ENCODE measurements at places on chromosomes 4 and X. TPM values are rescaled to one million over a fixed set of nuclear protein-coding genes. Genes with fewer than 3 reads are reported as not detected.

- no peak for DNase-seq
Measured at GRCh38 chrX:17674601-17675000, 62.7 kb upstream of the SCML1 start.

The PAGE1 gene
- not detected for total RNA-seq

The DTHD1 gene
- total RNA-seq: 0.11 TPM

- no peak for DNase-seq
Measured at GRCh38 chrX:32408389-32408788, 803.0 kb downstream of the DMD start.

DNA sequence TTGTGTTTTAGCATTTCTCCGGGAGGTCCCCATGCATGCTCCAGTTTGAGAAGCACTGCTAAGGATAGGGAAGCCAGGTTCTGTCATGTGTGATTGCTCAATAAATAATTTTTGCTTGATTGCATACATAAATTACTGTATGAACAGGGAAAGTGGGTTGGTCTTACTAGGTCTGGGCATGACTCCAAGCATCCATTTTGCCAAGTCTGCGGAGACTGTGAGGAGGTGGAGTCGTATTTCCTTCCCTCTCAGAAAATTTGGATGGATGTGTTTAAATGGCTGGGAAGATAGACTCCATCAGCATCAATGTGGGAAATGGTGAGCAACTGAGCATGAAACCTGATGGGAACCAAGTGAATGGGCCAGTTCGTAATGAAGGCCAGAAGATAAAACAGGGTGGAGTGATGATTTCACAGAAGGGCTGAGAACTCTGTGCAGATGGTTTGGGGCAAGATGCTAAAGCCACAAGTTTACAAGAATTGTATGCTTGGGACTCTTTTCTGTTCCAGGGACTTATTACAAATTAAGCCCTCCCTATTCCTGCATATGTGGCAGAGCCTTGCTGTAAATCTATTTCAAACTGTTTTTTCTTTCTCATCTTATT, 84.1 kb downstream of the NHS start:
- DNase-seq: no peak

The WDR13 gene
- total RNA-seq: 126 TPM

- no peak for DNase-seq
Measured at GRCh38 chr4:131427000-131427399, 1722.1 kb upstream of the PCDH10 start.

The TMPRSS11D gene
- total RNA-seq: not detected

GRCh38 chr4:56937262-56937661, 29.6 kb downstream of the REST start:
- DNase-seq: no peak

The LANCL3 gene
- total RNA-seq: 5.5 TPM

- peak; percentile 60 for DNase-seq
Measured at GRCh38 chrX:72131317-72132294, at the start of gene RTL5. Gene RTL5 (minus strand): TSS chrX:72131915.

The UGT2A1 gene
- total RNA-seq: not detected

- no peak for DNase-seq
Measured at GRCh38 chr4:119525005-119525749, 103.4 kb downstream of the PDE5A start.

GRCh38 chrX:127457161-127457560, 595.0 kb downstream of the ACTRT1 start:
- DNase-seq: no peak

DNA sequence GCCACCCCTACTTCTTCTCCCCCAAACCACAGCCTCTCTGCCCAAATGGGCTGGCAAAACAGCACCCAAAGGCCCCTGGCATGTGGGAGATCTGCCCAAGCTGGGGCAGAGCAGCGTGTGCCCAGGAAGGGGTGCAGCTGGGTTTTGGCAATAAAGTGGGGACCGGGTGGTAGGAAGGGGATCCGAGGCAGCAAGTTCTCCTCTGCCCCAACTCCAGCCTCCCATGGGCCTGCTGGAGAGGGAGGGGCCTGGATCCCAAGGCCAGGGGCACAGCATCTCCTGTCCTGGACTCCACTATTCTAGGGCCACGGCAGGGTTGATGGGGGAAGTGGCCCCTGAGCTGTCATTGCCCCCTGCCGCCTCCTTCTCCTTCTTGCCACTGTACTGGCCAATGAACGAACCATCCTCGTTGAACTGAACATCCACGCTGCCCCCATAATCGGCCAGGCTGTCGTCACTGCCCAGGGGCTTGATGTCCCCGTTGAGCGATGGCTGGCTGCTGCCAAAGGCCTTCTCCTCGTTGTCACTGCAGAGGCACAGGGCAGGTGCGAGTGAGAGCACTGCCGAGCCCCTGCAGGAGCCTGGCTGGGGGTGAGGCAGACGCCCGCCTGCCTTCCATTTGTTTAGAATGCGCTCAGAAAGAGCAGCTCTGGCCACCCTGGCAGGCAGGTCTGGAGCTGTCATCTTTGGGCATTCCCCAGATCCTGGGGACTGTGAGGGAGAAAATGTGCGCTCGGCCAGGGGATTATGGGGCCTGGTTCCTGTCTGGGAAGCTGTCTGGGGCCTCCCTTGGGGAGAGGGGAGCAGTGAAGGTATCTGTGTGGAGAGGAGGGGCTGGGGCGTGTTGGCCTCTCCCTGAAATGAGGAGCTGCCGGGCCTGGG, 23.4 kb downstream of the L1CAM start:
- no peak for DNase-seq

- no peak for DNase-seq
Measured at GRCh38 chr4:77922158-77923094, 59.8 kb downstream of the MRPL1 start.

The TLR8 gene
- total RNA-seq: 0.37 TPM

The RPL10 gene
- total RNA-seq: 2,262 TPM

The ZNF595 gene
- total RNA-seq: 13.1 TPM

The TRPC3 gene
- 0.52 TPM for total RNA-seq

GRCh38 chr4:86720508-86721068, 126.5 kb downstream of the PTPN13 start:
- DNase-seq: no peak

DNA sequence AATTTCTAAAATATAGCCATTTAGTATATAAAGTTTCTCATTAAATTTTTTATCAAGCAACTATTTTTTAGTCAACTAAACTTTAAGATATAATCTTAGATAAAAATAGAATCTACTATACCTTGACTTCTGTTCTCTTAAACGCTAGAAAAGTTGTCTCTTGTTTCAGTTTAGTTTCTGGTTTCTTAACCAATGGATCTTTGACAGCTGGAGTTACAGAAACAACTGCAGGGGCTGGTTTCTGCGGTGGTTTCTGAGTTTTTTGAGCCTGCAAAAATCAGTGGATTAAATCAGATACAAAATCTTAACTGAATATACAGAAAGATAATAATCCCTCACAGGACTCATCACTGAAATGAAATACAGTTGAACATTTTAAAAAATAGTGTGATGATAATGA, 21.9 kb downstream of the INTS12 start:
- no peak for DNase-seq

- no peak for DNase-seq
Measured at GRCh38 chrX:119008110-119008744, 33.8 kb downstream of the LONRF3 start.

DNA sequence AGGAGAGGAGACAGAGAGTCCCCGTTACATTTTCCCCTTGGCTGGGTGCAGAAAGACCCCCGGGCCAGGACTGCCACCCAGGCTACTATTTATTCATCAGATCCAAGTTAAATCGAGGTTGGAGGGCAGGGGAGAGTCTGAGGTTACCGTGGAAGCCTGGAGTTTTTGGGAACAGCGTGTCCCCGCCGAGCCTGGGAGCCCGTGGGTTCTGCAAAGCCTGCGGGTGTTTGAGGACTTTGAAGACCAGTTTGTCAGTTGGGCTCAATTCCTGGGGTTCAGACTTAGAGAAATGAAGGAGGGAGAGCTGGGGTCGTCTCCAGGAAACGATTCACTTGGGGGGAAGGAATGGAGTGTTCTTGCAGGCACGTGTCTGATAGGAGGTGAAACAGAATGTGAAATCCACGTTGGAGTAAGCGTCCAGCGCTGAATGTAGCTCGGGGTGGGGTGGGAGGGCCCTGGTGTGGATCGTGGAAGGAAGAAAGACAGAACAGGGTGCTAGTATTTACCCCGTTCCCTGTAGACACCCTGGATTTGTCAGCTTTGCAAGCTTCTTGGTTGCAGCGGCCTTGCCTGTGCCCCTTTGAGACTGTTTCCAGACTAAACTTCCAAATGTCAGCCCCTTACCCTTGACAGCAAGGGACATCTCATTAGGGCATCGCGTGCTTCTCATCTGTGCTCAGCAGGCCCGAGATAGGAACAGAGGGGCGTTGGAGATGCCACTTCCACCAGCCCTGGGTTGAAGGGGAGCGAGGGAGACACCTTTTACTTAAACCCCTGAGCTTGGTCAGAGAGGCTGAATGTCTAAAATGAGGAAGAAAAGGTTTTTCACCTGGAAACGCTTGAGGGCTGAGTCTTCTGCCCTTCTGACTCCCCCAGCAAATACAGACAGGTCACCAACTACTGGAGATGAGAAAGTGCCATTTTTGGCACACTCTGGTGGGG, 2.7 kb downstream of the SHOX start:
- DNase-seq: no peak

- DNase-seq: no peak
Measured at GRCh38 chrX:8683687-8684086, 48.2 kb downstream of the ANOS1 start.

GRCh38 chr4:3819210-3819919, 53.2 kb downstream of the ADRA2C start:
- no peak for DNase-seq

GRCh38 chr4:111923786-111924185, 221.5 kb upstream of the FAM241A start:
- DNase-seq: no peak

DNA sequence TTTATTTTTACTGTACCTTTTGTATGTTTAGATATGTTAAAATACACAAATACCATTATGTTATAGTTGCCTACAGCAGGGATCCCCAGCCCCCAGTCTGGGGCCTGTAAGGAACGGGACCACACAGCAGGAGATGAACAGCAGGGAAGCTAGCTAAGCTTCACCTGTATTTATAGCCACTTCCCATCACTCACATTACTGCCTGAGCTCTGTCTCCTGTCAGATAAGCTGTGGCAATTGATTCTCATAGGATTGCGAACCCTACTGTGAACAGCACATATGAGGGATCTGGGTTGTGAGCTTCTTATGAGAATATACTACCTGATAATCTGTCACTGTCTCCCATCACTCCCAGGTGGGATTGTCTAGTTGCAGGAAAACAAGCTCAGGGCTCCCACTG, 73.9 kb downstream of the BMPR1B start:
- no peak for DNase-seq

DNA sequence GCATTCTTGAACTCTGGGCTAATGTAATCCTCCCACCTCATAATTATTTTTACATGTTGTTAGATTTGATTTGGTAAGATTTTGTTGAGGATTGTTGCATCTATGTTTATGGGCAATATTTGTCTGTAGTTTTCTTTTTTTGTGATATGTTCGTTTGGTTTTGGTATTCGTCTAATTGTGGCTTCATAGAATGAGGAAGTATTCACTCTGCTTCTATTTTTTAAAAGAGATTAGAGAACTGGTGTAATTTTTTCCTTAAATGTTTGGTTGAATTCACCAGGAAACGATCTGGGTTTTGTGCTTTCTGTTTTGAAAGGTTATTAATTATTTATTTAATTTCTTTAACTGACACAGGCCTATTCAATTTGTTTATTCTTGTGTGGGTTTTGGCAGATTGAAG, 161.2 kb upstream of the NUDT6 start:
- no peak for DNase-seq

The RTL3 gene
- not detected for total RNA-seq

The SLC6A14 gene
- 2.6 TPM for total RNA-seq

The XK gene
- total RNA-seq: 34.3 TPM

The ASB12 gene
- total RNA-seq: 0.34 TPM

DNA sequence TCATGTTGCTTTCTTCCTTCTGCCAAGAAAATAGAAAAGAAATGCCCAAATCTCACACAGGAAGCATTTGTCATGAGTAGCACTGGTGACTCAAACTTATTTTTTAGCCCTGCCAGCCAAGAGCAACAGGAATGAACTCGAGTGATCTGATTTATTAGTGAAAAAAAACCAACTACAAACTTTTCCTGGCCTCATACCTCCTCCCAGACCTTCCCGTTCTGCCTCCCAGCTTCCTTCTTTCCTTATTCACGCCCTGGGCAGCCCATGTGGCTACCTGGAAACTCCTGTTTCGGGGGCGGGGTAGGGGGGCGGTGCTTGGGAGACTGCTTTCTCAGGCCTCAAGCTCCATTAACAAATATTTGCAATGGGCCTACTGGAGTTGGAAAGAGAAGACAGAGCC, 178.5 kb downstream of the NHS start:
- peak; percentile 27 for DNase-seq

DNA sequence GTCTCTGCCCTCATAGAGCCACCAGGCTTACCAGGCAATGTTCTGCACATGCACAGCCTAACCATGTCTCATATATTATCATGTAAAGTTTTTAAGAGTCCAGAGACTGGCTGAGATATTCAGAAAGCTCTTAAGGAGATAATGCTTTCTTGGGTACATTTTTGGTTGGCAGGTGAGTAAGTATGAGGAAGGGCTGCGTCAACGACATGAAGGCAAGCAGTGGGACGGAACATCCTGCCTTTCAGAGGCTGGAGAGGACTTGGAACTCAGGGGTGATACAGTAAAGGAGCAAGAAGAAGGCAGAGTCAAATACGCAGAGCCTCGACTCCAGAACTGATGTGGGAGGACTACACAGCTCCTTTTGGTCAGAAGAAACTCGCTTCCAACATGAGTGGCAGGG, 74.8 kb upstream of the MTNR1A start:
- DNase-seq: no peak

The RENBP gene
- total RNA-seq: 8.6 TPM

The TMPRSS11A gene
- total RNA-seq: not detected

The ARAP2 gene
- 19.5 TPM for total RNA-seq

GRCh38 chrX:8738588-8739189, 6.8 kb upstream of the ANOS1 start:
- no peak for DNase-seq

GRCh38 chr4:772776-773175, 53.2 kb downstream of the CPLX1 start:
- no peak for DNase-seq

All from left colon (tissue), 2 donors.